ENCODE measurements at places on chromosomes 11 and 22. TPM values are rescaled to one million over a fixed set of nuclear protein-coding genes. Genes with fewer than 3 reads are reported as not detected.

The ANKK1 gene
- total RNA-seq, result 0.06 TPM

The GATD1 gene
- total RNA-seq, result 21.5 TPM

The OSM gene
- not detected for total RNA-seq

The SUSD2 gene
- 17.5 TPM for total RNA-seq

The VPREB1 gene
- total RNA-seq, result not detected

The MUC6 gene
- total RNA-seq, result not detected

The POLD3 gene
- total RNA-seq, result 8.5 TPM

The SLC7A4 gene
- not detected for total RNA-seq

The SLC29A2 gene
- total RNA-seq, result 0.12 TPM

The NXPE1 gene
- not detected for total RNA-seq

The ARVCF gene
- total RNA-seq, result 26.8 TPM

The OOSP3 gene
- not detected for total RNA-seq

The SCGB2A2 gene
- not detected for total RNA-seq

The TRIM49 gene
- total RNA-seq, result not detected

The YPEL1 gene
- total RNA-seq, result 1.3 TPM

The RAPSN gene
- total RNA-seq, result 0.19 TPM

The ARHGAP42 gene
- 13.3 TPM for total RNA-seq

The LYVE1 gene
- 3.3 TPM for total RNA-seq

The DSCAML1 gene
- total RNA-seq, result not detected

The MRGPRX4 gene
- total RNA-seq, result not detected

The TREH gene
- not detected for total RNA-seq

The CCDC89 gene
- 6.0 TPM for total RNA-seq

The JAML gene
- not detected for total RNA-seq

The ABCC8 gene
- total RNA-seq, result not detected

The CCDC88B gene
- total RNA-seq, result 4.3 TPM

The CRYBB3 gene
- total RNA-seq, result not detected

The KCNJ5 gene
- 0.06 TPM for total RNA-seq

The LARGE1 gene
- total RNA-seq, result 11.8 TPM

The SLC22A25 gene
- total RNA-seq, result not detected

The RFPL1 gene
- not detected for total RNA-seq

The PAMR1 gene
- total RNA-seq, result 355 TPM

The FOXRED2 gene
- 7.2 TPM for total RNA-seq

The MS4A8 gene
- not detected for total RNA-seq

The BTG4 gene
- not detected for total RNA-seq

The CHRM1 gene
- total RNA-seq, result not detected

The PNPLA2 gene
- total RNA-seq, result 35.0 TPM

The ZNF280B gene
- total RNA-seq, result under 0.01 TPM

The GLB1L3 gene
- total RNA-seq, result not detected

The P2RY6 gene
- total RNA-seq, result 2.6 TPM

The FGF4 gene
- total RNA-seq, result not detected

The LMO1 gene
- total RNA-seq, result not detected

The TUB gene
- total RNA-seq, result 9.1 TPM

The OR5F1 gene
- total RNA-seq, result not detected

The TEX12 gene
- total RNA-seq, result 0.13 TPM

The KIAA0930 gene
- 34.8 TPM for total RNA-seq

The BIK gene
- not detected for total RNA-seq

The NRXN2 gene
- total RNA-seq, result 30.3 TPM

The EHF gene
- total RNA-seq, result 0.06 TPM

The SYNGR1 gene
- total RNA-seq, result 9.0 TPM

The FGF19 gene
- total RNA-seq, result not detected

The MYOD1 gene
- total RNA-seq, result not detected

The HEPACAM gene
- total RNA-seq, result not detected

The SCT gene
- total RNA-seq, result not detected

The C22orf42 gene
- total RNA-seq, result not detected

The SLC5A4 gene
- 0.13 TPM for total RNA-seq

Data from aortic smooth muscle cell (primary cell).